ENCODE measurements at places on chromosomes 16 and 17.

GRCh38 chr16:85611444-85612190 lies 1.5 kb upstream of the GSE1 start:
- peak; percentile 90 for DNase-seq

DNA sequence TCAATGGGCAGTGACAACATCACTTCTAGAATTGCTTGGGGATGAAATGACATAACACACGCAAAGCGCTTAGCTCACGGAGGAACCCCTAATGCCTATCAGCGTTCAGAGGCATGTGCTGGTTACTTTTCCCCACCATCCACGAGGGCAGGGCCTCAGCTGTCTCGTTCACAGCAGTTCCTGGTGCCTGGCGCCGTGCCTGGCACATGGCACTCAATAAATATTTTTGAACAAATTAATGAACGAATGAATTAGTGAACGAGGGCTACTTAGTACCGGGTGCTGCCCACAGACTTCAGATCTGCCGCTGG lies 14.1 kb upstream of the CIBAR2 start:
- no peak for DNase-seq

DNA sequence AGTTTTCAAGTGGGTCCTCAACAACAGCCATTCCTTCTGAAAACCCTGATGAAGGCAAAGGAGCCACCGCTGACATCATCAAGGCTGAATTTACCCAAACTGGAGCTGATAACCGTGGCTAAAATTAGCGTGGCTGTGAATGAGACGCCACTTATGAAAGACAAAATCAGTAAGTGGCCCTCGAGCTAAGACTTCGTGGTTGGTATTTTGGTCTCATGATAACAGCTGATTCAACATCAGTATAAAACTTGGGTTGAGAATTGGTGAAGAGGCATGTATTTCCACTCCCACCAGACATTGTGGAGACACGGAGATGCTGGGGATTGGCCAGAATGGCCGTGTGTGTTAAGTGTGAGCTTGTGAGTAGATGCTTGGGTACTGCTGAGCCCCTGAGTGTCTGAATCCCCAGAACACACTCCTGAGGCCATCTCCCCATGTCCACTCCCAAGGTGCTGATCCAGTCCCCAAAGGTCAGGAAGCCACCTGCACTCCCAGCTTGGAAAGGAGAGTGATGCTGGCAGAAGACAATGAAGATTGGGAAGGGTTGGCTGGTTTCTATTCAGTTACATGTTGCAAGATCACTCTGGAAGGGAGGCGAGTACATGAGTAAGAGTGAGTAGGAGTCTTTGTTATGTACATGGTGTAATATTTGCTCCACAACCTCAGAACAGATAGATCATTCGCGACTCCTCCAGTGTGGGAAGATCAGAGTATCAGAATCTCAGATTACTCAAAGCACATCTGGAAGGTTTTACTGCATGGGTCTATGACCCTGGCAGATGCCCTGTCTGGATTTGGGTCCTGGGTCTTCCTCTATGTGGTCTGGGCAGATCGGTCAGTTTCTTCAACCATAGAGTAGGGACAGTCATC lies 207.7 kb downstream of the HS3ST3A1 start:
- DNase-seq: peak; percentile 80

DNA sequence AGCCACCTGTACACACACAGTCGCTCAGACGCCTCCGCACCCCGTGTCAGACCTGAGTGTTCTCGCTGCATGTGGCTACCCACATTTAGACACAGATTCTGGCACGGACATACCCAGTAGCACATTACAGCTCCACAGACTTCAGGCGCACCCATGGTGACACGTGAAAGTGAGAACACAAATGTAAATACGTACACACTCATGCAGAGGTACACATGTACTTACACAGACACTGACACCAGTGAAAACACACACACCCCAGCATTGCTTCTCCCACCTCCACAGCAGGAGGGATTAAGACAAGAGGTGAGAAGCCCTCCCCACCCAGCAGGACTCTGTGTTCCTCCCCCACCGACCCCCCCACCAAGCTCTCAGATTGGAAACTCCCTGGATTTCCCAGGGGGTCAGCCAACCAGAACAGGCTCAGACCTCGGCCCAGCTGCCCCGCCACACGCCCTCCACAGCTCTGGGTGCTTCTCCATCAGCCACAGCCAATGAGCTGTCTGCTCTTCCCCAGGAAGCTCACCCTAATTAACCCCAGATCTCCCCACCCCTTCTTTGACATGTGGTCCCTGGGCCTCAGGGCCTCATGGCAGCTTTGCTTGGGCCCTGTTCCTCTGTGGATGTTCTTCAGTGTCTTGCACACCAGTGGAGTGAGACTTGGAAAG lies 5.3 kb upstream of the FOXN1 start:
- DNase-seq: no peak

DNA sequence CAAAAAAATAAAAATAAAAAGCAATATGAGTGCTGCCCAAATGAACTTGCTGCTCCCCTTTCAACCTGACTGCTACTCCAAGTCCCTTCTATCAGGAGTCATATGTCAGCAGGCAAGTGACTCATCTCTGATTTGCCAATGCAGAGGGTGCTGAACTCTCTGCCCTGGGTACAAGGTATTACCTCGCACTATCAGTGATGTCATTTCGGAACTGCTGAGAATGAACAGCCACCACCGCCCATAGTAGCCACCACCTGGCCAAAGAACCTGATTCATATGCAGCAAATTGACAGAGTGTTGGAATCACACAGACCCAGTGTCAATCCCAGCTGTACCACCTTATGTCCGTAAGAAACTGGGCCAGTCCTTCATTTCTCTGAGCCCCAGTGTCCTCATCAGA lies 31.2 kb downstream of the LYRM9 start:
- DNase-seq: no peak
